ENCODE measurements at places on chromosomes 5 and 9.
A peak's percentile ranks its signal among the peaks of the same experiment; 100 is the strongest.

GRCh38 chr9:8816361-8816760 lies 1016.8 kb upstream of the DMAC1 start:
- DNase-seq, result no peak

DNA sequence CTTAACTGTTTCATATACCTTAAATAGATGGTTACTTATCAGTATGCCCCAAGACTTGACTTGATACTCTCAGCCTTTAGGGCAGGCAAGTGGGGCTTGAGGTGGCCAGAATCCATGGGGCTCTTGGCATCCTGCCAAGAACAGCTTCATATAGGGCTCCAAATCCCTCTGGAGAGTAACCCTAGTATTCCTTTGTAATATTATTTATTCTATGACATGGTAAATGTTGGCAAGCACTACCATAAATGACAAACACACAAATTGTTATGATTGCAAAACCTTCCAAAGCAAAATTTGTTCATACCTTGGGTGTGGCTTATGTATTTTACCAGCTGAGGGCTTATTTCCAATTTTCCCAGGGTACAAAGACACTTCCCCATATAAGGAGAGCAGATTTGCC lies 257.4 kb upstream of the TRPC7 start:
- no peak for DNase-seq

GRCh38 chr5:172954751-172955159 lies 4.5 kb upstream of the RPL26L1 start:
- peak; percentile 74 for DNase-seq

GRCh38 chr5:74183041-74183440 lies 457.5 kb downstream of the ENC1 start:
- peak; percentile 7 for DNase-seq

- no peak for DNase-seq
Measured at GRCh38 chr5:691817-692528, 1.2 kb downstream of the TPPP start.

GRCh38 chr9:110338143-110338542 lies 480 bp upstream of the TXNDC8 start:
- no peak for DNase-seq

Data from NCI-H226 (cell line).